ENCODE measurements at places on chromosomes 7 and 10.

GRCh38 chr7:139531094-139531493, 7.6 kb downstream of the CLEC2L start:
- no peak for DNase-seq

DNA sequence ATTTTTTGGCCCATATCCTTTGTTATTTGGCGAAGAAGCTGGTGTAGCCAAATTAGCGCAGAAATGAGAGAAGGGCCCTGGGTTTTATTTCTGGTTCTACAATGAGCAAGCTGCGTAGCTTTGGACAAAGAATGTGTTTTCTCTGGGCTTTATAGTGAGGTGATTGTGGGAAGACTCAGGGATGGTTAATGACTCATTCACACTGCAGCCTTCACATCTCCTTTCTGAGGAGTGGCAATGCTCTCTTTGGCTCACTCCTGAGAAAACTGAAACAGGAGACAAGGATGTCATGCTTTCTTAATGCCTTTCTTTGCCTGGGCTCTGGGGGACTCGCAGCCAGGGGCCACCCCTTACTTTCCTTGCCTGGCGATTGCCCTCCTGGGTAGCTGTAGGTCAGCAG, 271.0 kb upstream of the PODXL start:
- no peak for DNase-seq

DNA sequence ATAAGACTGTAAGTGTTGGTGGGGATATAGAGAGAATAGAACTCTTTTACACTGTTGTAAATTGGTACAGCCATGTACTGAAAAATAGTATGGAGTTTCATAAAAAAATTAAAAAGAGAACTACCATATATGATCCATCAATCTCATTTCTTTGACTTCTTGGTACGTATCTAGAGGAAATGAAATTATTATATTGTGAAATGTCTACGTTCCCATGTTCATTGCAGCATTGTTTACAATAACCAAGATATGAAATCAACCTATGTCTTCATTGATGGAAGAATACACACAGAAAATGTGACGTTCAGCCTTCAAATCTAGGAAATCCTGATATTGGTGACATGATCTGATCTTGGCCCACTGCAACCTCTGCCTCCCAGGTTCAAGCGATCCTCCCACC, 32.0 kb downstream of the SHOC2 start:
- DNase-seq, result no peak

DNA sequence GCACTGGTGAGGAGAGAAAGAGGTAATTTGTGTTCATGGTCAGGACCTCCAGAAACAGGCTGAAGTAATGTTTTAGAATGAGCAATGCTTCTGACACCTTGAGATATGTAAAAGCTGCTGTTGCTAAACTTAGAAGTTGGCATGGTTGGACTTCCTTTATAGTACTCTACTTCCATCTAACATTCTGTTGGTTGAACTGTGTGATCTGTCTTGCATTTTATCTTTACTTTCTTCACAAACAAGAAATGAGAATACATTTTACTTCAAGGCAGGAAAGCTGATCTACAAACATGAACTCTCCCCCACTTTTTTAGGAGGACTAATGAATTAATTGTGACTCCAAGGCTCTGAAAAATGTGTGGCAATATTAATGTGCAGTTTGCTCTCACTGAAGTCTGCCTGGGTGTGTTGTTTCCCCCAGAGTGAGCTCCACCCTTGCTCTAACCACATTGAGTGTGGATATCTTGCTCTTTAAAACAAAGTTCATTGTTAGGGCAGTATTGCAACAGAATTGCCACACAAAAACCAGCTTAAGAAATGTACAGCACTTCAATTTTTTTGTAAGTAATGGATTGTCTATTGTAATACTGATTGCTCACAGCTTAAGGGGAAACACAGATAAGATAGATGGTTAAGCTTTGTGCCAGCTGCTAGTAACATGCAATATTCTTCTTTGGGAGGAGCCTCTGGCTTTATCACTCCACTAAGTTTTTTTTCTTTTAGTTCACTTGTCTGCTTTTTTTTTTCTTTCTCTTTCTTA, 69.0 kb downstream of the ADD3 start:
- DNase-seq, result no peak

DNA sequence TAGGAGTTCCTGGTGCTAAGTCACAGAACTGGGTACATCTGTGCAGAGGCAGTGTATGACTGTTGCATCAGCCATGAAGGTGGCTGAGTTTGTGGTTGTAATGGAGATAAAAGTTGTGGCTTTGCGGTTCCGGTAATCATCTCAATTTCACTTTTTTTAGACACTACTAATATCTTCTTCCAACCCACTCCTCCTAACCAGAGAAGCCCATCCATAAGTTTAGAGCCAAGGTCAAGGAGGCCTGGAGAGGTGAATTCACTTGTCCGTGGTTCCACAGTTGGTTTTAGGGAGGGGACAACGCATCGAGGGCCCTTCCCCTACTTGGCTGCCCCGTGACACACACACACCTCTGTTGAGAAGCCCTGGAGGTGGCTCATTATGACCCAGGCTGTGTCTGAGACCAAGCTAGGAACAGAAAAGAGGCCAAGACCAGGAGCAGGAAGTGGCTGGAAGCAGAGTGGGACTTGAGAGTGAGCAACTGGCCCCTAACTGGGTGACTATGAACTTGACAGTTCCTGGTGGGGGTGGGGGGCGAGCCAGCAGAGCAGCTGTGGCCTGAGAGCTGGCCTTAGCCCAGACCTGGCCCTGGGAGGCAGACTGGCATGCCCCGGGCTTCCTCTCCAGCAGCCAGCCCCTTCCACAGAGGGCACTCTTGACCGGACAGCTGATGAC, 66.8 kb upstream of the COL13A1 start:
- no peak for DNase-seq

GRCh38 chr7:45324683-45325237, 167.2 kb downstream of the RAMP3 start:
- no peak for DNase-seq

GRCh38 chr7:85711894-85712293, 525.0 kb upstream of the SEMA3D start:
- DNase-seq, result no peak

DNA sequence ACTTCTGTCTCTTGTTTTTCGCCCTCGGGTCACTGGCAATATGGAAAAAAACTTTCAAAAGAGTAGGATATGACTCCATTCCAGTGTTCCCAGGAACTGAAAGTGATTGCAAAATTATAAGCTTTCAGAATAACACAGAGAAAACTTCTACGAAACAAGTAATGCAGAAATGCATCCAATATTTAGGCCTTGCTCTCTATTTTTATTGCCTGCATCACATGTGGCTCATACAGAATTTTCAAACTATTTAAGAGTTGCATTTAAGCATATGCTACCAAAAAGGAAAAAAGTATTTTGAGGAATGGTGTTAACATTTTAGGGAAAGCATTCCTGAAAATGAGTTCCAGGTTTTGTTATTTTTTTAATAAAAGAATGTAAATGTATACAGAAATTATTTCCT, 228.0 kb downstream of the CACNB2 start:
- DNase-seq, result no peak

GRCh38 chr7:159144758-159145489, at the start of gene VIPR2:
Gene VIPR2, minus strand, starts transcription at chr7:159144867. Its CDS starts 96 bp downstream, at chr7:159144771.
- no peak for DNase-seq

GRCh38 chr10:65620404-65621048, 1305.3 kb upstream of the LRRTM3 start:
- no peak for DNase-seq

GRCh38 chr10:118687472-118687871, 67.3 kb downstream of the CACUL1 start:
- DNase-seq, result no peak

DNA sequence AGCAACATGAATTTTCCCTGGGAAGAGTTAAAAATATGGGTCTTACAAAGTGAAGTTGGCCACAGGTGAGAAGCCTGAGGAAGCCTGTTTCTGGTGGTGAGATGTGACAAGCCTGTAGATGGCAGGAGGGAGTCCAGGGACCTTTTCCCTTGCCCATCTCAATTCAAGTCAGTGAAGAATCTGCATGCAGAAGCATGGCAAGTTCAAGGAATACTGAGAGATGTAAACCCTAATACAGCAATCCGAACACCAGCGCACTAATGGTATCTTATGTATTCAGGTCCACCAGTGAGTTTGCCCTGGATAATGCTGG, 73.6 kb downstream of the RHOBTB1 start:
- no peak for DNase-seq

- DNase-seq, result peak; percentile 95
Observed at GRCh38 chr7:116524609-116525297, at the start of gene CAV1. Gene CAV1, plus strand, starts transcription at chr7:116525036. Its CDS starts 27 bp downstream, at chr7:116525063.

DNA sequence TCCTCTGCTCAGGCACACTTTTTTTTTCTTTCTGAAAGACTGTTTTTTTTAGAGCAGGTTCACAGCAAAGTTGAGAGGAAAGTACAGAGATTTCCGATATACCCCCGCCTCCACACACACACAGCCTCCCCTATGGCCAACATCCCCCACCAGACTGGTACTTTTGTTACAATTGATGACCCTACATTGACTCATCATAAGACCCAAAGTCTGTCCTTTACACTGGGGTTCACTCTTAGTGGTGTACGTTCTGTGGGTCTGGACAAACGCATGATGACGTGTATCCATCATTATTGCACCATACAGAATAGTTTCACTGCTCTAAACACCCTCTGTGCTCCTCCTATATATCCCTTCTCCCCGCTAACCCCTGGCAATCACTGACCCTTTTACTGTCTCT, 107.7 kb downstream of the RBM20 start:
- no peak for DNase-seq

- peak; percentile 79 for DNase-seq
Observed at GRCh38 chr7:27143023-27143949, at the start of gene HOXA5. Gene HOXA5, minus strand, starts transcription at chr7:27143681. Its CDS starts 74 bp downstream, at chr7:27143607.

GRCh38 chr7:41439515-41439879, 263.4 kb downstream of the INHBA start:
- no peak for DNase-seq

DNA sequence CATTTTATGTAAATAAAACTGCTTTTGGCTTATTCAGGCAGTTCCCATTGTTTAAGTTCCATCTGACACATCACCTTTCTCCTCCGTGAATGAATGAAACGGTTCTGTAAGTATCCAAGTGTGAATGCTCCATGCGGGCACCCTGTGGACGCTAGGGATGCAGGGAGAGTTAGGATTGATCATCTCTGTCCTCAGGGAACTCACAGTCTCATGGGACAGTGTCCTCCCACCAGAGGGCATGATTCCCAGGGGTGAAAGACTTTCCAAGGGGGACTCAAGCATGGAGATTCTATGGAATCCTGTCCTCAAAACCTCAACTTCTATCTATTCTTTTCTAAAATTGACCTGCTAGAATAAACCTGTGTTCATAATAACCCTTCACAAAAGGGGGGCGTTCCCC, 98.8 kb downstream of the HECW1 start:
- no peak for DNase-seq

GRCh38 chr7:78020874-78021249, 222.3 kb downstream of the PHTF2 start:
- no peak for DNase-seq

GRCh38 chr10:93452143-93452542, 30.0 kb downstream of the MYOF start:
- no peak for DNase-seq

- no peak for DNase-seq
Observed at GRCh38 chr10:43196131-43196980, 58.1 kb downstream of the CSGALNACT2 start.

- DNase-seq, result no peak
Observed at GRCh38 chr10:46291817-46292572, 5.2 kb downstream of the ANTXRL start.

GRCh38 chr7:104967088-104967487, 46.9 kb upstream of the KMT2E start:
- no peak for DNase-seq

DNA sequence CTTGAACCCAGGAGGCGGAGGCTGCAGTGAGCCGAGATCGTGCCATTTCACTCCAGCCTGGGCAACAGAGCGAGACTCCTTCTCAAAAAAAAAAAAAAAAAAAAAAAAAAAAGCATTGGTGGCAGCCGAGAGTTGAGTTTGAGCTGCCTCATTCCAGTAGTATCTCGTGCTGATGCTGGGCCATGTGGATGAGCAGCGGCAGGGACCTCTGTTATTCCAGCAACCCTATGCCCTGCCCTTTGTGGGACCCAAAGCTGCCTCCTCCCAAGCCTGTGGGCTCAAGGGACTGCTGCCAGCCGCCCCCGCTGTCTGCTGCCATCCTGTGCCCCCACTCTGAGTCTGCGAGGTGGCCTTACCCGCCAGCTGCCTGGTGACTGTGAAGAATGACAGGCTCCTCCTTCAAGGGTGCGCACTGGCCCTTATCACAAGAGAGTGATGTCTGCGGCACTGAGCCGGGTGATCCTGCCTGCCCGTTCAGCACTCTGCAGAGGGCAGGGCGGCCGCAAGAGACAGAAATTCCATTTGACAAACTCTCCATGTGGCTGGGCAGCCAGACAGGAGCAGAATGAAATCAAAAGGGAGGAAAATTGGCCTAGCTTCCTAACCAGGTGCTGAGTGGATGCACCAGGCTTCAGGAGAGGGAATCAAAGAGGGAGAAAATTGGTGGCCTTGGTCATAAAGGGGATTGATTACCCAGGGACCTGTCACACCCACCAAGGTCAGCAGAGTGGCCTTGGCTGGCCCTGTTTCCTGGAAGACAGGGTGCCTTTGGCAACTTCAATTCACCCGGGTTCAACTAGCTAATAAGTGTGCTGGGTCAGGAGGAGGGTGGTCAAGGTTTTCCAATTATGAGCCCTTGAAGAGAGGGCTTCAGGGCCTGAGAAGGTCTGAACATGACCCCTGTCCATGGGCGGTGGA, 65.3 kb upstream of the ZMIZ1 start:
- no peak for DNase-seq

DNA sequence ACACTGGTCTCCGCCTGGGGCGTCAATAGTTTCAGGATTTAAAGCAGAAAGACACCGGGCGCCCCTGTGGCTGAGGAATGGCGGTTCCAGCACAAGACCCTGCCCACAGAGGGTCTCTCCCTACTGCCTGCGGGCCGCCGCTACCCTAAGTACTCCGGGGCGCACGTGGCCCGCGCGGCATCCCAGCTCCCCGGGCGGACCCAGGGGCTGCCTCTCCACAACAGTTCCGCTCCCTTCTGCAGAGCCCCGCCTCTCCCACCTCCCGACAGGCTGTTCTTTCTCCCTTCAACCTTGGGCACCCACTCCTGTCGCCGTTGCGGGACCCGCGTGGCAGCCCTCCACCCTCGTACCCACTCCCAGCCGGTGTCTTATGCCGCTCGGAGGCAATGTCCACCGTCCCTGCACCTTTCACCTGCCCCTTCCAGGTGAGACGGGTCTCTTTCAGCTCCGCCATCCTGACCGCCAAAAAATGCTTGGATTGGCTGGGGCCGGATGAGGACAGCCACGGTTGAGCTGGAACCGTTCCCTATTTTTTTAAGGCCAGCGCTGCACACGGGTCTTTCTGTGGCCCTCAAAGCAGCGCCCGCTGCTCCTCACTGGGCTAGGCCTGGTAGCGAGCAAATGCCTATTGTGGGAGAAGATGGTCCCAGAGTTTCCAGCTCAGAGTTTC, 1.6 kb upstream of the NKX2-3 start:
- DNase-seq, result no peak

- DNase-seq, result no peak
Observed at GRCh38 chr7:8773518-8773917, 340.1 kb downstream of the NXPH1 start.

All from Panc1 (cell line).